Upper lobe of left lung (tissue), 6 donors: ENCODE measurements at places on chromosomes 16 and 17. TPM values are rescaled to one million over a fixed set of nuclear protein-coding genes. Genes with fewer than 3 reads are reported as not detected.

- no peak for DNase-seq
Observed at GRCh38 chr17:47197821-47198220, 8.7 kb upstream of the CDC27 start.

DNA sequence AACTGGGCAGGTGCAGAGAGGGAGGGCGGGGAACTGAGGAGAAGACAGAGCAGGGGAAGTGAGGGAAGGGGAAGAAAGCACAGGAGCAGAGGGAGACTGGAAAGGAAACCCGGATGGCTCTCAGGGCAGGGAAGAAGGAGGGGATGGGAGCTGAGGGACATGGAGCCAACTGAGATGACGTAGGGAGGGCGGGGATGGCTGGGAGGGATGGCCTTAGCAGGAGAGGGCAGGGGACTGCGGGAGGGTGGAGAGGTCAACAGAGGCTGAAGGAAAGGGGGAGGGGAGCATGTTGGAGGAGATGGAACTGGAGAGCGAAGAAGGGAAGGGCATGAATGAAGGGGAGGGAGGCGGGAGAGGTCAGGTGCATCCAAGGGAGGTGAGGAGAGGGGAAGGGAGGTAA, 81.9 kb downstream of the KCNJ12 start:
- DNase-seq, result no peak

DNA sequence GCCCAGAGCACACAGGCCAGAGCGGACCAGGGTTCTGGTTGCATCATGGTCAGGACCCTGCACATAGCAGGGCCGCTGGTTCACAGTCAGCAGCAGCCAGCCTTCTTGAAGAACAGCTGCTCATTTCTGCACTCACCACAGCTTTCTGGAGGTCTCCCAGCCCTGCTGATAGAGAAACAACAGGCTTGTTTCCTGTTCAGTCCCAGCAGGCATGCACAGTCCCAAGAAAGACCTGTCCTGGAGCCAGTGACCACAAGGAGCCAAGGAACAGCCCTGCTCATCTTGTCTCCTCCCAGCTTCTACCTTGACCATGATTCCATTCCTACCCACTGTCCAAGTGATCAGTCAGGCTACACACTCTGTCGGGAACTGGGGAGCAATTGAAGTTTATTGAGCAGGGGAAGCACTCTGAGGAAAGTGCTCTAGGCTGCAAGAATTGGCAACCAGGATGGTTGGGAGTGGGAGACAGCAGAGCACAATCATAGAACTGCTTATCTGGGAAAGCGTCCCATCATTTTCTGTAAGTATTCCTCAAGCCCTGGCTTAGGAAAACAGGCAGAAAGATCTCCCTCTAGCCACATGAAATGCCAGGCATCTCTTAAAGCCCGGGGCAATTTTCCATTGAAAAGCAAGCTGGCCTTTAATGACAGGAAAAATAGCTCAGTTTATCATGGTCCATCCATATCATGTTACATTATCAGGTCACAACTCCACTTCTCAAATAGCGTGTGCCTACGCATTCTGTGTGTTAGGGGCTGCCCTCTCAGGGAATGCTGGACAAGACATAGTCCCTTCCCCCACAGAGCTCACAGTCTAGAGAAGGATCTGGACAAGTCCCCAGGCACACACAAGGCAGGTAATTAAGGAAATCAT, 155.4 kb upstream of the FOXF1 start:
- DNase-seq, result no peak

DNA sequence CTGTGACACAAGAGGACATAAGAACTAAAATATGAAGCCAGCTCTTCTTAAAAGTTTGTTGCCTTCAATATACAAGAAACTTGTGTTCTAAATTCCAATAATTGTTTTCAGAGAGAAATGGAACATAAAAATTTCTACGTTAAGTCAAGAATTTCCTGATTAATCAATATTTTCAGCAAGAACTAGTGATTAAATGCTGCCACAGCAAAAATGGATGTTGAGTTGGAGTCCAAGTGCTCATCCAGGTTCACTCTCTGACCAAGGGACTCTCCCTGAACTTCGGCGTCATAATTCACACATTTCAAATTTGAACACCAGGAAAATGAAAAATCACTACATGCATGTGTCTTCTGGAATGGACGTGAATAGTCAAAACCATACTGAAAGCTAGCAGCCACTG, 1263.6 kb upstream of the GOT2 start:
- DNase-seq, result no peak

- no peak for DNase-seq
Observed at GRCh38 chr17:13626703-13627102, 25.0 kb upstream of the HS3ST3A1 start.

DNA sequence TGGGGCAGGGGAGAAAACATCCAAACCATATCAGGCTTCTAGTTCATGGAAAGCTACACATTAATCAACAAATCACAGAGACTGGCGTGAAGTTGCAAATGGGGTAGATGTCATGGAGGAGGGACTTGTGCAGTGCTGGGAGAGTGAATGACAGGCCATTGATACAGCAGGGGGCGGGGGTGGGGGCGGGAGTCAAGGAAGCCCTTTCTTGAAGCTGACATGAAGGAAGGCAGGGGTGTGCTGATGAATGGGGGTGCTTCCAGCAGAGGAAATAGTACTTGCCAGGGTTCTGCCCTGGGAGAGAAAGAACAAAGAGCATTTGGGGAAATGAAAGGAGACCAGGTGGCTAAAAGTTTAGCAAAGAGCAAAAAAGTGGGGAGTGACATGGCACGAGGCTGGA, 269.9 kb downstream of the SHISA9 start:
- no peak for DNase-seq

The PSMB10 gene
- 63.2 TPM for total RNA-seq

The PYDC1 gene
- total RNA-seq, result not detected

The GPRC5C gene
- 50.7 TPM for total RNA-seq

The TBC1D3I gene
- not detected for total RNA-seq

The PNMT gene
- 10.3 TPM for total RNA-seq

The TP53TG3B gene
- not detected for total RNA-seq
